Stimulated activated CD8-positive, alpha-beta memory T cell treated with anti-CD3 and anti-CD28 coated beads, Interleukin-15, amount 100 ng/mL, for 1 hour (primary cell): ENCODE measurements at places on chromosomes 1 and 21.

DNA sequence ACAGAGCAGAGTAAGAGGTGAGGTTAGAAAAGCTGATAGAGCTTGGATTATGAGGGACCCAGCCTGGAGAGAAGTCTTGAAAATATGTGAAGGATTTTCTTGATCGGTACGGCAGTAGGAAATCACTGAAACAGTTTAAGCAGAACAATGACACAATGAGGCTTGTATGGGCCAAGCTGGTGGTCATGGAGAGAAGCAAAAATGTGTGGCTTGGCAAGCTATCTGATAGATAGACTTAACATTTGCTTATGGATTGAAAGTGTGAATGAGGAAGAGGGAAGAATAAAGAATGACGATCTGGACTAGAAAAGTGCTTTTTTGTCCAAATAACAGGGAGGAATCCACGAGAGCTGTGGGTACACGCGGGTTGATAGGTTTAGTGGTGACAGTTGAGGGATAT is 15.4 kb upstream of the XPR1 start:
- no peak for DNase-seq

DNA sequence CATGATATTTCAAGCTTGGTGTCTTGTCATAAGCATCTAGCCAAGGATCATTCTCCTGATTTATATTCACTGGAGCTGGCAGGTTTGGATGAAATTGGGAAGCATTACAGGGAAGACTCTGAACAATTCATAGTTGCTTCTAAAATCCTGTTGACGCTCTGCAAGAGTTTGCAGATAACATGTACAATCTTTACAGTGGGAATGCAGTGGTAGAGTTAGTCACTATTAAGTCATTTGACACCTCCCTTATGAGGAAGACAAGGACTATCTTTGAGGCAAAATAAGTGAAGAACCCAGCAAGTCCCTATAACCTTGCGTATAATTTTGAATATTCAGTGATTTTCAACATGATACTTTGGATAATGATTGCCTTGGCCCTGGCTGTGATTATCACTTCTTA is 45.3 kb upstream of the CRB1 start:
- no peak for DNase-seq

DNA sequence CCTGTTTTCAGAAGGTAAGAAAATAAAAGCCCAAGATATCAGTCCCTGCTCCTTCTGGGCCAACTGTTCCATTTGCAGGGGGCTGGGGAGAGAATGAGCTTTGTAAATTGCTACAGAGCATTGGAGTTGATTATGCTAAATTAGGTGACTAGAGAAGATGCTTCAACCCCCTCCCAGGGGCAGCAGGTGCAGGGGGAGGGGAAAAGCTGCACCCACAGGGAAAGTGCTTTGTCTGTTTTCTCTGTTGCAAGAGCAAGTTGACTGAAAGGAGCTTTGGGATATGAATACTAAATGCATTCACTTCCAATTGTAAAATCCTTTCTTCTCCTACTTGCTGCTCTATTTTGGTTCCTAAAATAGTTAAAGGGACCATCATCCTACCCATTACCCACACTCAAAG is 16.5 kb upstream of the PIGM start:
- no peak for DNase-seq

DNA sequence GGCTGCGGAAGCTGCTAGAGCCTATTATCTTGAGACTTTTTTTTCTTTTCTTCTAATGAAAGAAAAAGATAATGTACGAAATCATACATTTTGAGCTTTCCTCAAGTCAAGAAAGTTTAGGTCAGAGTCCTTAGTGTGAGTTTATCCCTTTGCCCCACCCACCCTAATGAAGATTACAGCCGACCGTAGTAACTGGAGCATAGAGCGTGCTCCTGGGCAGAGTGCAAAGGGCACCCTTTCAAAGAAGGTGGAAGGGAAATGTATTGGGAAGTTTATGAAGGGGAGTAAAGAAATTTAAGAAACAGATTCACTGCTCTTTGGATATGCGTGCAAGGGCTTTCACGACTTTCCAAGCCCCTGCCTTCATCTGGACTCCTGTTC is 17.2 kb downstream of the GNG12 start:
- no peak for DNase-seq

GRCh38 chr1:115239426-115239825 is 98.6 kb downstream of the NGF start:
- DNase-seq = no peak

DNA sequence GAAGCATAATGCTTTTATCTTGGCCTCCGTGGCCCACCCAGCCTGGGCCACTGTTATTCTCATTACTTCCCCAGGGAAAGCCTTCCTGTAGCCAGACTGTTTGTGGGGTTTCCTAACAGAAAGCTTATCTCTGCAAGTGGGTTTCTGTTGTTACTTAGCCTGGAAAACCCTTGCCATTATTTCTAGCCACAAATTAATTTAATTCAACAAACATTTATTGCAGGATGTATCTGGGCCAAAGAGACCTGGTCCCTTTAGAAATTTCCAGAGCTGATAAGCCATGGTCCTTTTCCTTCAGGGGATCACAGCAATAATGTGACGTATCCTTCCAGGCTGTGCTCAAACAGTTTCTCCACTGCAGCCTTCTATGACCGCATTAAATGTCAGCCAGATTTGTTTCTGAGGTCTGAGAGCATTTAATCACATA is 20.9 kb downstream of the TNN start:
- no peak for DNase-seq

GRCh38 chr1:6163191-6163972 is 16.7 kb downstream of the CHD5 start:
- no peak for DNase-seq

DNA sequence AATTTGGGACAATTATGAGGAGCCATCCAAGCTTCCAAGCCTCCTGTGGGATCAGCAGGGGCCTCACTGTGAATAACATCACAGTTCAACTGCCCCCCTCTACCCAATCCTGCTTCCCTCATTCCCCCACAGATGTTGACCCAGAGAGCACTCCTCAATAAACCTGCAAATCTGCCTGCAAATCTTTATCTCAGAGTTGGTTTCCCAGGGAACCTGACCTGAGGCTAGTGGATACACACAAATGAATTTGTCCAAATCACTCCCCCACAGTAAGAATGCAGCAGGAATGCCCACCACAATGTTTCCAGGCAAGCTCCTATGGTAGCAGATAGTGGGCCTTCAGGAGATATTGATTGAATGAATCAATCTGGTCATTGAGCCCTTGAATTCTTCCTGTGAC is 56.4 kb upstream of the HIVEP3 start:
- DNase-seq = no peak

DNA sequence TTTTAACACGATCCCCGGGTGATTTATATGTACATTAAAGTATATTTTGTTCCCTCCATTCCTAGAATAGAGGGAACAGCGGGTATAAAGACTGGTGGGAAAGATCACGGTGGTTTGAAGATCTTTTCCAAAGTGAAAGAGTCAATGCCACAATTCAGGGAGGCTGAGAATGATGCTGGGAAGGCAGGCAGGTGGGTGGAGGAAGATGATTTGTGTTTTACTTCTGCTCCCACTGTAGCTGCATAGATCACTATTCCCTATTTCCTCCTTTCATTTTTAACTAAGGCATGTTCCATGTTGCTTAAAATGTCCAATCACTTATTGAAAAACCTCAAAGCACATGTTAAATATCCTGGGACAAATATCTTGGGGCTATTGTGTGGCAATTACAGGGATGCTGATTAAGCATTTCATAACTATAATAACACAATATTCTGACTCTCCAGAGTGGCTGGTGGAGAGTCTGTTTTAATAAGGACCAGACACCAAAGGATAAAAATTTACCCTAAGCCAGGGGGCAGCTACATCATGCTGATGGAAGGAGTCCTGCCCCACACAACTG is 8.4 kb upstream of the LYST start:
- DNase-seq = no peak

GRCh38 chr1:197920414-197921117 is 3.4 kb downstream of the LHX9 start:
- DNase-seq = no peak

- DNase-seq = no peak
These were observed 47.8 kb upstream of the NRDC start for GRCh38 chr1:51926171-51926812.

- DNase-seq = no peak
These were observed 32.4 kb downstream of the MAPKAPK2 start for GRCh38 chr1:206716870-206717673.

- no peak for DNase-seq
These were observed 42.7 kb downstream of the ST3GAL3 start for GRCh38 chr1:43750083-43750482.

GRCh38 chr1:14294860-14295536 is 303.5 kb upstream of the KAZN start:
- DNase-seq = no peak

DNA sequence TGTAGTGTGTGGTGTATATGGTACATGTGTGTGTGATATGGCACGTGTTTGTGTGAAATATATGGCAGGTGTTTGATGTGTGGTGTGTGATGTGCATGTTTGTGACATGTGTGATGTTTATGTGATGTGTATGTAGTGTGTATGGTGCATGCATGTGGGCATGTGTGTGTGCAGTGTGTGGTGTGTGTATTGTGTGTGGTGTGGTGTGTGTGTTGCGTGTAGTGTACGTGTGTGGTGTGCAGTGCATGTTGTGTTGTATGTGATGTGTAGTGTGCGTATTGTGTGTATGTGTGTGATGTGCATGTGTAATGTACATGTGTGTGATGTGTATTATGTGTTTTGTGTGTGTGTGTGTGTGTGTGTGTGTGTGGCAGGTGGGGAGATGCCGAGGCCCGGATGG is 65.7 kb downstream of the SLC19A1 start:
- no peak for DNase-seq

- no peak for DNase-seq
These were observed 47.5 kb upstream of the WLS start for GRCh38 chr1:68279846-68280245.

DNA sequence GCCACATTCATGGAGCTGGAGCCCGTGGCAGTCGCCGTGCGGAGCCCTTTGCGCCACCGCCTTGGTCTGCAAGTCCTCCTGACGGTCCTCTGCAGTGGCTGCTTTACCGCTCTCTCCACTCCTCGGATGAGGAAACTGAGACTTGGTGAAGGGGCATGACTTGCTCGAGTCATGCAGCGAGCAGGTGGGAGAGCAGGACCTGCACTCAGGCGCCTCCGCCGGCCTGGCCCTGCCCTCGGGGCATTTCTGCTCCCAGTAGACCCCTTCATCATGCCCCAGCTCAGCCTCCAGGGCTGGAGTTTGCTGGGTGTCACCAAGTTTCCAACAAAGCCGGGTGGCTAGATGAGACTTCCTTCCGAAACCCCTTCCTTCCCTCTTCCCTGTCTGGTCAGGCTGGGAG is 100.0 kb upstream of the TARDBP start:
- DNase-seq = no peak

DNA sequence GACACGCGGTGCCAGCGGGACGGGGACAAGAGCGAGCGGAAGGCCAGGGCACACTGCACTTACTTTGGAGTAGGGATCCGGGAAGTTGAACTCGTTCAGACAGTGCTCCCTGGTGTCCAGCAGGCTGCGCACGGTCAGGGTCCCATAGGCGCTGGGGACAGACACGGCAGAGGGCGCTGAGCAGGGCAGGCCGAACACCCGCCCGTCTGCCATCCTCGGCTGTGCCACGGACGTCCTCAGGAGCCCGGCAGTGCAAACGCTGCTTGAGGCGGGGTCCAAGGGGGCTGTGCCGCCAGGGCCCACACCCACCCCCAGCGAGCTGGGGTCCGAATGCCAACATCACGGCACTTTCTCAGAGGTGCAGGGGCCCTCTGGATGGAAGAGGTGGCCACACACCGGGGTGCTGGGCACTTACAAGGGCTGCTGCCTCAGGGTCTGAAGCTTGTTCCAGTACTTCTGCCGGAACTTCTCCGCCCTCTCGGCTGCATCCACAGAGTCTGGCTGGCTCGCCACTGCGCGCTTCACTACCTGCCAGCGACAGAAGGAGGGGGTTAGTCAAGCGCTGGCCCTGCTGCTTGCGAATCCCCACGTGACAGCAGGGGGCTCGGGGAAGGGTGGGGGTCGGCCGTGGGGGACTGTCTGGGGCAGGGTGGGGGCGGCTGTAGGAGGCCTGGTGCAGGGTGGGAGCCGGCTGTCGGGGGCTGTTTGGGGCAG is 12.3 kb downstream of the PANK4 start:
- no peak for DNase-seq

DNA sequence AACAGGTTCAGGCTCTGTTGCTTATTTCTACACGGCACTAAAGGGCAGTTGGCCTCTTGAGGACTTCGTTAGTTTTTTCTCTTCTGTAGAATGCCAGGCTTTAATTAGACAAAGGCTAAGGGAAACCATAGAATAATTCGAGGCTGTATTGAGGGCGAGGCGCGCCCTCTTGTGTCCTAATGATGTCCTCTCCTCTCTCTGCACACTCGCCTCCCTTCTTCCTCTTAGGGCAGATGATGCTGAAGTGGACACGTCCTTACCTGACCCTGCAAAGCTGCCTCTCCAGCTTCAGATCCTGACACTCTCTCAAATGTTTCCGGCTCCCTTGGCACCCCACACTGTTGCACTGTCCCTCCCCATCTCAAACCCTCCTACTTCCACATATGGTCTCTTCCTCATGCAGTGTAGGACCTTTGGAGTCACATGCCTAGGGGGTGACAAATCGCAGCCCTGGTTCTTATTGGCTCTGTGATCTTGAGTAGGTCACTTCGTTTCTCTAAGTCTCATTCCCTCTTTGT is 1.9 kb upstream of the ZSCAN20 start:
- peak; percentile 26 for DNase-seq

DNA sequence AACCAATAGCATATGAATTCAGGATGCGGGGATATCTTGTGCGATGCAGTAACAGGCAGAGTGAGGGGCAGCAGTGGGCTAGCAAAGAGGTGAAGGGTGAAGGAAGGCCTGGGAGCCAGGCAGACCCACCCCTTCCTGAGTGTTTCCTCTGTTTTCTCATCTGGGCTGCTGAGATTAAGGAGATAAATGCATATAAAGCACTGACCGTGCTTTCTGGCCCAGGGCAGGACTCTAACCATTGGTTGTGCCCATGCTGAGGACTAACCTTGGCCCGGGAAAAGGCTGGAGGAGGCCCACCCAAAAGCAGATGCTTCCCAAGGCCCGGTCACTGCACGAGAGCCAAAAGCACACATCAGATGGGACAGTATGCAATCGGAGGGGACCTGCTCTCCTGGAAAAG is 87.6 kb downstream of the PSMG1 start:
- no peak for DNase-seq

- DNase-seq = no peak
These were observed 86.2 kb upstream of the GNG12 start for GRCh38 chr1:67919274-67920072.

GRCh38 chr1:93600663-93601062 is 81.0 kb downstream of the BCAR3 start:
- no peak for DNase-seq
